ENCODE measurements at places on chromosomes 12 and 14.

GRCh38 chr14:22685467-22685866 lies 41.3 kb upstream of the OR6J1 start:
- DNase-seq, result no peak

DNA sequence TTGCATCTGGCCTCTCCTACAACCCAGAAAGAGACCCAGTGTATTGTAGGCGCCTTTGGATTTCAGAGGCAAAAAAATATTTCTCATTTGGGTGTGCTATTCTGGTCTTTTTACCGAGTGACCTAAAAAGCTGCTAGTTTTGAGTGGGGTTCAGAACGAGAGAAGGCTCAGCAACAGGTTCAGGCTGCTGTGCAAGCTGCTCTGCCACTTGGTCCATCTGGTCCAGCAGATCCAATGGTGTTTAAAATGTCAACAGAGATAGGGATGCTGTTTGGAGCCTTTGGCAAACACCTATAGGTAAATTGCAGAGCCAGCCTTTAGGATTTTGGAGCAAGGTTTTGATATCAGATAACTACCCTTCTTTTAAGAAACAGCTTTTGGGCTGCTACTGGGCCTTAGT lies 25.3 kb upstream of the DYRK2 start:
- DNase-seq, result no peak

DNA sequence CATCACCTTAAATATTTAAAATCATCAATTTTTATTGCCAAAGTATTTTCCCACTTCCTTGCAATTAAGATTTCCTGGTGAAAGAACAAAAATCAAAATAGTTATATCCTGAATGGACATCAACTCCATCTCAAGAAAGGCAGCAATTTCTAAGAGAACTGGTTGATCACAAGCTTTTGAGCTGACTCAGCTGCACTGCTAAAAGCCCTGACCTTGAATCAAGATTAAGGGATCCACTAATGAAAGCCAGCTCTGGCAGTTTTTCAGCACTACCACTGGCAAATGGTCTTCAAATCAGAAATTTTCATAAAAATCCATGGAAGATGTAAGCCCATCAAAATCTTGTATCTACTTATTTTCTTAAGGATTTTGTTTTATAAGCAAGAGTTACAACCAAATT lies 123.4 kb downstream of the SLC6A15 start:
- no peak for DNase-seq

DNA sequence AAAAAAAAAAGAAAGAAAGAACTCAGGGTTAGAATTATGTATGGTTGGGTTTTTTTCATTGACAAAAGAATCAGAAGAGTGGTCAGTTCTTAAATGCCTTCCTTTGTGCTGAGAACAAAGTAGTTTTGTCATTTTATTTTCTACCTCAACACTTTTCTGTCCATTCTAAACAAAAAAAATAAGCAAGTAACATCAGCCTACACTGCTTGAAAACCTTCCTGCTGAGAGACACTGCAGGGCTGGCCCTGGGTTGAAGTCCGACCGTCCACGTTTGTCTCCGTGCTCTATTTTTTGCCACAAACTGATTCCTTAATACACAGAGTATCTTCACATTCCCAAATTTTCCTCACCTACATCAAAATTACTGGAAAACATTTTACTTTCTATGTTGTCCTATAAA lies 211.6 kb upstream of the PDZRN4 start:
- no peak for DNase-seq

GRCh38 chr14:42437809-42438208 lies 831.1 kb downstream of the LRFN5 start:
- no peak for DNase-seq

DNA sequence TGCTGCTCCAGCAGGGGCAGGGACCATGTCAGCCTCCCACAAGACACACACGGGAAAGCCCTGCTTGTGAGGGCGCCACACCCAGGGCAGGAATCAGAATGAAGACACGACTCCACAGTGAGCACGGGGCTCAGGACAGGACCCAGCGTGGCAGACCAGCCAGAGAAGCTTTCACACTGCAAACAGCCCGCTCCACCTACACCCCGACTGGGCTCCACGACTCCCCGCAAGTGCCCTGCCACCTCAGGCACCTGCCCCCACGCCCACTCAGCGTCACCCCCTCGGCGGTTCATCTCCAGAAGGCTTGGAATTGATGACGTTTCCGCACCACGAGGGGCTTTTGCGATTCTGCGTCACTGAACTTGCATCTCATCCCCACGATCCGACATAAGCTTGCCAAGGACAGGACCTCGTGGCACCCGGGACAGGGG lies 91.1 kb downstream of the FBXL14 start:
- DNase-seq, result no peak

- DNase-seq, result no peak
These were observed 90.2 kb upstream of the SLC38A2 start for GRCh38 chr12:46462641-46463355.

DNA sequence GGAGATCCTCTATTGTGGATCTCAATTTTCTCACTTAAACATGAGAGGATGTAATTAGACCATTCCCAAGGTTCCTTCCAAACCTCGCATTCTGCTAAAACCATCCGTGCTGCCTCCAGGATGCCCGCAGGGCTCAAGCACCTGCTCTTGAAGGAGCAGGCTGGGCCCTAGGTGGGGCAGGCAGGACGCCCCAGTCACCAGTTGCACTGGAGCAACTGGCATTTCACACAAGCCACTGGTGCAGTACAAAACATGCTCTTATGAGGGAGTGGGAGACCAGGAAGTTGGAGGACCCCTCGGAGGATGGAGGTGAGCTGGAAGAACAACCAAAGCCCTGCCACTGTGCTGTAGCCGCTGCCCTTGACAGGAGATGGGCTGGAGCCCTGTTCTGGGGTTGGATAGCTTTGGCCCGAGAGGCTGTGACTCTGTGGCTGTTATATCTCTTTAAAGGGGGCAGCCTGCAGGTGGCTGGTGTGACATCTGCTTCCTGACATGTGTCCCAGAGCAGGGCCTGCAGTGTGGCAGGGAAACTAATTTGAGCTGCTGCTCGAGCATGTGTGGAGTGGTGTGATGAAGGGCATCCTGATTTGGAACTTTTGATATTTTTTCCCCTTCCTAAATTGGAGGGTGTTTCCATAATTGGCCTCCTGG lies 122.2 kb downstream of the CRACR2A start:
- DNase-seq, result no peak

- no peak for DNase-seq
These were observed 42.9 kb downstream of the C12orf56 start for GRCh38 chr12:64347630-64348029.

DNA sequence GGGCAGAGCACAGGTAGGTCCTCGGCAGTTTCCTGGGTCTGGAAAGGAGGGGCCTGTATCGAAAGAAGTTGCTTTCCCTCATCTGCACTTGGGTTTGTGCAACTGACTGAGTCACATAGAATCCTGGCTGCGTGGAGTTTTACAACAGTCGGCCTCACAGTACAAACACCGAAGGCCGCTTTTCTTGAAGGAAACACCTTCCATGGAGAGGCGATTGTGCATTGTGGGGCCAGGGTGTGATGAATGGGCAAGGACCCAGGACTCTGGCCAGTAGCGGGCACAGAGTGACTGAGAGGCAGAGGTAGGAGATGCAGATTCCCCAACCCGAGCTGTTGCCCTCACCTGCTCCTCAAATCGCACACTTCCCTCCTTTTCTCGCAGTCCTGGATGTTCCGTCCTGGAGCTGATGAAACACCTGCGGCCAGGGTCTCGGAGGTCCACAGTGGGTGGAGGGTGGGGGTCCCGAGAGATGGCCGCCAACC lies 7.7 kb downstream of the CCND2 start:
- DNase-seq, result no peak

- no peak for DNase-seq
These were observed 3.3 kb downstream of the BRMS1L start for GRCh38 chr14:35829449-35829848.
